Kidney capillary endothelial cell (primary cell): ENCODE measurements at places on chromosomes 3 and 15.

- no peak for DNase-seq
Measured at GRCh38 chr15:101369676-101370075, 74.6 kb upstream of the SNRPA1 start.

GRCh38 chr15:71757741-71758530 is 52.4 kb upstream of the NR2E3 start:
- DNase-seq: peak; percentile 50

DNA sequence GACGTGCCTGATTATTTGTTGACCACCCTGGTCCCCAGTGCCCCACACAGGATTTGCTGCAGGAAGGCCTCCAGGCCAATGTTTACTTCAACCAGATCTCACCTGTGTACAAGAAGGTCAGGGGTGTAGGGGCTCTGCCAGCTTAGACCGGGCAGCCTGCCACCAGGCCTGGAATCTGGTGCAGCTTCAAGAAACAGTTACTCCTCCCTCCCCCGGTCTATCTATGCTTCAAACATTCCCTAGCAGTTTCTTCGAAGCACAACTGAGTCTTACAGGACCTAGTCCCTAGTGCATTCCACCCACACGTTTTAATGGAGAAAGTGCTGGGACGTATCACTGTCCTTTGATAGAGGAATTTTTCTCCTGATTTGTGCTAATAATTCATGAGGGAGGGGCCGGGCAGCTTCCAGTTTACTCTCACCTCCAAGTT is 8.0 kb downstream of the SH3BP5 start:
- DNase-seq: no peak

DNA sequence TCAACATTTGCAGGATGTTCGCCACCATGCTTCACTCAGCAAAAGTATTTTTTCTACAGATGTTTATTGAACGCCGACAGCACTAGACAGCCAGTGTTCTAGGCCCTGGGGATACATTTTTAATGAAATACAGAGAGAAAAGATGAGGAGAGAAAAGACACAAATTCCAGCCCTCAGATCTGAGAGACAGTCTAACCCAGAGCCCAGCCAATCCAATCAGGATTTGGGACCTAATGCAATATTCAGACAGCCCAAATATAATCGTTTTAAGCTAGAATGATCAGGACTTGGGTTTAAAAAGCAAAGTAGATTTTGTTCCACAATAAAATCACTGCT is 174.8 kb downstream of the SLCO3A1 start:
- no peak for DNase-seq

GRCh38 chr3:55780913-55781312 is 293.8 kb upstream of the WNT5A start:
- DNase-seq: no peak

- no peak for DNase-seq
Measured at GRCh38 chr15:63198371-63199250, 9.2 kb downstream of the RAB8B start.

- DNase-seq: no peak
Measured at GRCh38 chr3:195549931-195550519, 6.9 kb upstream of the PPP1R2 start.

GRCh38 chr15:45534821-45535220 is 12.3 kb upstream of the SLC30A4 start:
- DNase-seq: no peak

DNA sequence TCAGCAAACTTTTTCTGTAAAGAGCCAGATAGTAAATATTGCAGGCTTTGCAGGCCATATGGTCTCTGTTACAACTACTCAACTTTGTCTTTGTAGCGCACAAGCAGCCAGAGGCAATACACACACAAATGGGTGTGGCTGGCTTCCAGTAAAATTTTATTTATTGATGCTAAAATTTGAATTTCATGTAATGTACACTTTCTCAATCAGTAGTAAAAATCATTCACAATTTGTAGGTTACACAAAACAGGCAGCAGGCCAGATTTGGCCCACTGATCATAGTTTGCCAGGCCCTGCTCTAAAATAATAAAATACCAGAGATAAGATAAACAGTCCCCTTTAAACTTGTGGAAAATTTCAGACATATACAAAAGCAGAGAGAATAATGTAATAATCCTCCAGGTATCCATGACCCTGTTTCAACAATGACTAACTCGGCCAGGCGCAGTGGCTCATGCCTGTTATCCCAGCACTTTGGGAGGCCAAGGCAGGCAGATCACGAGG is 330.3 kb downstream of the SHQ1 start:
- no peak for DNase-seq

- no peak for DNase-seq
Measured at GRCh38 chr15:31563001-31563400, 236.4 kb downstream of the KLF13 start.

- DNase-seq: no peak
Measured at GRCh38 chr3:27079427-27080257, 289.5 kb downstream of the NEK10 start.

DNA sequence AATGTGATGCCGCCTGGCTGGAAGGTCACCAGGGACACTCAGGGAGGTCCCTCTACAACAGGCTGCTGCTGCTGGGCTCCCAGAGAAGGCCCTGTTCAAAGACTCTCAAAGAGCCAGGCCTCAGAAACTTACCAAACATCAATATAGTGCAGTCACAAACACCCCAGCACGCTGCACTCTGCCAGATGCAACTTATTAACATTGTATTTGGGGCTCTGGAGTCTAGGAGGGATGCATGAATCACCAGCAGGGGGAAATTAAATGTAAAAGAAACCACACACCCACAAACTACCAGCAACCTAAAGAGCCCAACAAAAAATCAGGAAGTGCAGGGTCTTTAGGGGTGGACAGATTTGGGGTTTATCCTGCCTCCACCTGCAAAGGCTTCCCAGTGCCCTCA is 74.6 kb upstream of the SPATA12 start:
- DNase-seq: no peak

DNA sequence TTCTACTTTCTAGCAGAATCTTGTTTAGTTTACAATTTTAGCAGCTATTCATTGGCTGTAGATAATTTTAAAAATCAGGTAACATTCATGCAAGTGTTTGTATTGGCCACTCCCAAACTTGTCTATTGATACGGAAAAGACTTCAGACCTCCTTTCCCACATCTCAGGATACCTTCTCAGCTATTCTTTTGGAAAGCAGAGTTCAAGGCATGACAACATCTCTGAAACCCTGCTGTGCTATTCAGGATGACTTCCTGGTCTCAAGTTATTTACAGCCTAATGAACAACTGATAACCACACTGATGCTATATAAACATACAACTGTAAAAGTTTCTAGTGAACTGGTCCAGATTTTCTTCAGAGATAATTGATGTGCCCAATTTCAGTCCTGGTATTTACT is 55.8 kb downstream of the DZIP3 start:
- DNase-seq: no peak

- no peak for DNase-seq
Measured at GRCh38 chr15:30001602-30002001, 81.2 kb upstream of the GOLGA8J start.

DNA sequence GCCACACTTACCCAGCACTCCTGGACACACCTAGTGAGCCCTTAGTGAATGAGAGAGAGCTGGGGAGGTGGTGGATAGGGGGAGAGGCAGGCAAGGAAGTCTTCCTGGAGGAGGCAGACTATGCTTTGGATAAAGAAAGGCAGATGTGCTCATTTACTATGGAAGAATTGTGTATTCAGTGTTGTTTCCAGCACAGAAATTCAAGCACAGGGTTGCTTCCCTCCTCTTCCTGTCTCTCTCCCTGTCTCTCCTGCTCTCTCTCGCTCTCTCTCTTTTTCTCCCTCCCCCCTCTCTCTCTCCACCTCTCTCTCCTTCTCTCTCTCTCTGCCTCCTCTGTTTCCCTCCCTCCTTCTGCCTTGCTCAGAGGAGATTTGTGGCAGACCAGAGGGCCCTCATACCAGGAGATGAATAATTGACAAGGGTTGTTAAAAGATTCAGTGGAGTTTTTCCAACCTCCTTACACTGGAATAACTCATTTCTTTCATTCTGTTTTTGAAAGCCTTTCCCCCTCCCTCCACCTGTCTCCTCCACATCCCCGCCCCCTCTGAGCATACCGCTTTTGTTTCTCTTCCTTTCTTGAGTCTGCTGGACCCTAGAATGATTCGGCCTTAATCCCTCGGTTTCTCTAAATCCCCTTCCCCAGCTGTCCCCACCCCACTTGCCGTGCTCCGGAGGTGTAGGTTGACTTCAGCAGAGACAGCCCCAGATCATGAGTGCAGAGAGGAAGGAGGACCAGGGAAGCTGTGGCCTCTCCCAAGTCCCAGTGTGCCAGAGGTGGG is 65.6 kb downstream of the CCDC33 start:
- DNase-seq: no peak

DNA sequence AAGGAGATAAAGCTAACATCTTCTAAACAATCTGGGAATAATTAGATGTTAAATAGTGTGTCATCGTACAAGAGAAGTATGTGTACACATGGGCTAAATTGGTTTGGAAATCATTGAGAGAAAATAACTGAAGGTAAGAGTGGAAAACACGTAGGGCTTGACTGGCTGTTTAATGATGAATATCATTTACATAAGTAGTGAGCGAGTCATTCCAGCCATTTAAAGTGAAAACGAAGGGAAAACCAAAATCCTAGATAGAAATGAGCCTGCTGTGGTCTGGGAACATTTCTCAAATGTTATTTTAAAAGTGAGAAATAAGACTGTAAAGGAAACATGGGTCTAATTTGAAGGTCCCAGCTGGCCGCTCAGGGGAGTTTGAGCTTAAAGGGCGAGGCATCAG is 41.9 kb upstream of the KCNMB2 start:
- no peak for DNase-seq

GRCh38 chr3:17979252-17979651 is 236.8 kb upstream of the TBC1D5 start:
- DNase-seq: no peak

- no peak for DNase-seq
Measured at GRCh38 chr15:99616773-99617342, 51.1 kb downstream of the MEF2A start.

- no peak for DNase-seq
Measured at GRCh38 chr3:169542331-169542751, 121.2 kb downstream of the MECOM start.

DNA sequence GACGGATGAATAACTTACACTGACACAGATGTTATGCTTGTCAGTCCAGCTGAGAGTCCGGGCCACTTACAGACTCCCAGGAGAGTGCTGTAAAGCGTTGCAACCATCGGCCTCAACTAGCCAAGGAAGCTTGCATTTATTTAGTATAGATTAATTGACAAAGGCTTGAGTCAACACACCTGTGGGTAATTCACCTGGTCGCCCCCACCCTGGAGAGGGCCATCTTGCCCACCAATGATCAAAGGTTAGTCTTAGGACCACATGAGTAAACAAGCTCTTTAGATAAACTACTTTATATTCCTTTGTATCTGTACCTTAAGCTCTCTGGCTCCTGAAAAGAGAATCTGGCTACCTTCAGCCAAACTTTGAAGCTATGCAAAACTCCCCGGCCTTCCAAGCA is 51.0 kb downstream of the PAK2 start:
- no peak for DNase-seq

DNA sequence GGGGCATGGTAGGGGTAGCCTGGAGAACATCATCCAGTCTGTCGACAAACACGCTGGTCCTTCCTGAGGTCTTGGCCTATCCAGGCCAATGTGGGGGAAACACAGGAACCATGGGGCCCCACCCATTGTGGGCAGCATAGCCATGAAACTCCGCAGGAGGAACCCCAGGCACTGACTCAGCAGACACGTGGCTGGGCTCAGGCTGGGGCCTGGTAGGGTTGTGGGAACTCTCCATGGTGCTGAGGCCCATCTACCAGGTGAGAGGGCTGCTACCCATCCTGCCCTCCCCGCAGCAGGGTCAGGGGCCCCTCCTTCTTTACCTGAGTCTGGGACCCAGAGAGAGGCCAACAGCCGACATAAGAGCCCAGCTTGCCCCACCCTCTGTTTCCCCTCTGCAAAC is 22.6 kb upstream of the CACNA2D2 start:
- DNase-seq: peak; percentile 29

DNA sequence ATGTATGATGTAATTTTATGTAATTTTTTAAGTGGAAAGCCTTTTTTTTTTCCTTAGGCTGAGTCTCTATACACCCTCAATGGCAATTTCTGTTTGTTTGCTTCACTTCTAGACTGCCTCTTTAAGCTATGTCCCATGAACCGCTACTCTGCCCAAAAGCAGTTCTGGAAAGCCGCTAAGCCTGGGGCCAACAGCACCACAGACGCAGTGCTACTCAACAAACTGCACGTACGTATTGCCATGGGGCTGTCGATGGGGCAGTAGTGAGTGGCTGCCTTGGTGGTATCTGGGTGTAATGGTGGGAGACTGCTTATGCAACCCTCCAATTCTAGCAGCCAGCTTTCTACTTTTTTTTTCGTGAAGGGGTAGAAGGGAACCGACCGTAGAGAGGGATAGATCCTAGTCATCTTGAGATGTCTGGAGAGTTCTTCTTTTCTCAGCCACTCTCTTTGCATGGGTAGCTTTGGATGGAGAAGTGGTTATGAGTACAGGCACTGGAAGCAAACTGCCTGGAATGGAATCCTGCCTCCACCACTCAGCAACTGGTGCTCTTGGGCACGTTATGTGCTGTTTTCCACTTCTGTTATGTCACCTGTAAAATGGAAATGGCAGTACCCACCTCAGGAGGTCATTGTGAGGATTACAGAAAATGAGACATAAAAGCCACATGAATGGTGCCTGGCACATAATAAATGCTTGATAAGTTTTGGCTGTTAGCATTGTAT is 134.7 kb downstream of the ITPR1 start:
- no peak for DNase-seq

GRCh38 chr3:99484871-99485270 is 153.5 kb upstream of the COL8A1 start:
- DNase-seq: no peak

DNA sequence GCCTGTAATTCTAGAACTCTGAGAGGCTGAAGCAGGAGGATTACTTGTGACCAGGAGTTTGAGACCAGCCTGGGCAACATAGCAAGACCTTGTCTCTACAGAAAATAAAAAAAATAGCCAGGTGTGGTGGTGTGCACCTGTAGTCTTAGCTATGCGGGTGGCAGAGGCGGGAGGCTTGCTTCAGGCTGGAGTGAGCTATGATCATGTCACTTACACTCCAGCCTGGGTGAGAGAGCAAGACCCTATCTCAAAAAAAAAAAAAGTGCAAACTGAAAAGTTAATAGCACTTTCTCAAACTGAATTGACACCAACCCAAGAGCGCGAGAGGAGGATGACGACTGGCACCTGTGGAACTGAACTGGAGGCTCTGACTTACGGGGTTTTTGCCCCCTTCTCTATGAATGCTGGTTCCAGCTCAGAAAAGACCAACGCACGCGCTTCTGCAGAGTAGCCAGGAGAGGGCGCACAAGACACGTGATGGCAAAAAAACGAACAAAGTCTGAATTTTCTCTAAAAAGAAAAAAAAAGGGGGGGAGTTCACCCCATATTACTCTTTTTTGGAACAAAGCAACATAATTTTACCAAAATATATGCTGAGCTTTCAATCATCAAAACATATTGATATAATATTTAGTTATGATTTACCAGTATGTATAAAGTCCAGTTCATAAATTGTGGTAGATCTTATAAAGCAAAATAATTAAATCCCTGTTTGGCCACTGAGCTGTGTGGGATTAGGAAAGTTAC is 23.7 kb downstream of the CFAP92 start:
- DNase-seq: peak; percentile 59

GRCh38 chr3:46537779-46538178 is 28.3 kb downstream of the LRRC2 start:
- DNase-seq: no peak
